Activated naive CD8-positive, alpha-beta T cell treated with anti-CD3 and anti-CD28 coated beads, Interleukin-2, amount 10 ng/mL, durations not matched to agents 7 days and 5 days (primary cell): ENCODE measurements at places on chromosomes 16 and 17. TPM values are rescaled to one million over a fixed set of nuclear protein-coding genes. Genes with fewer than 3 reads are reported as not detected.

DNA sequence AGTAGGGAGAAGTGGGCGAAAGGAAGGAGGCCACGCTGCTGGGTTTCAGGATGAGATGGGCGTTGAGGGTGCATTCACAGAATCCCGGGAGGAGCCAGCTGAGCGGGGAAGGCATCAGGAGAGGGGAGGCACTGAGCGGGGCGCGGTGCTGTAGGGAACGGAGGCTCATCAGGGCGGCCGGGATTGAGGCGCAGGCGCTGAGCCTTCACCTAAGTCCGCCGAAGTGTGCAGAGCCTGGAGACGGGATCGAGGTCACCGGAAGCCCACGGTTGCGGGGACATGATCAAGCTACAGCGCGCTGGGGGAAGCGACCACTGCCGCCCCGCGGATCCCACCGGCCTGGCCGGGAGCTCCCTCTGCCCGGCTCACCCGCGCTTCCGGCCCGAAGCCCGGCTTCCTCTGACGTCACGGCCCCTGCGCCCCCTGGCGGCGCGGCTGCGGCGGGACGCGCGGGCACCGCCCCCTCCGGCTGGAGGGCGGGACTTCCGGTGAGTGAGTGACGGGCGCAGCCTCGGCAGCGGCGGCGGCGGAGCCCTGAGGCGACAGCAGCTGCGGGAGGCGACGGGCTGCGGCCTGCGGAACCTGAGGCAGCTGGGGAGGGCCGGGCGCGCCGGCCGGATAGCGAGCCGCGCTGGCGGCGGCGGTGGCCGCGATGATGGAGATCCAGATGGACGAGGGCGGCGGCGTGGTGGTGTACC is at the start of gene MAPK8IP3:
Gene MAPK8IP3, plus strand, starts transcription at position 508 of the 698 bp plus-strand sequence. Its CDS starts 145 bp downstream, at position 653.
- H3K4me1 ChIP-seq, result peaks cover 23% of the 10 kb centered on the region
- peak; percentile 100 for DNase-seq
- H3K36me3 ChIP-seq, result peaks cover 2% of the 10 kb centered on the region
- H3K27me3 ChIP-seq, result no peaks in the 10 kb centered on the region

GRCh38 chr16:80500116-80500859 is 40.5 kb upstream of the DYNLRB2 start:
- H3K27ac ChIP-seq, result no peak overlapping the region
- no peak overlapping the region for H3K4me3 ChIP-seq
- no peaks in the 10 kb centered on the region for H3K27me3 ChIP-seq
- no peaks in the 10 kb centered on the region for H3K36me3 ChIP-seq

Gene WSB1
- total RNA-seq, result 175 TPM

DNA sequence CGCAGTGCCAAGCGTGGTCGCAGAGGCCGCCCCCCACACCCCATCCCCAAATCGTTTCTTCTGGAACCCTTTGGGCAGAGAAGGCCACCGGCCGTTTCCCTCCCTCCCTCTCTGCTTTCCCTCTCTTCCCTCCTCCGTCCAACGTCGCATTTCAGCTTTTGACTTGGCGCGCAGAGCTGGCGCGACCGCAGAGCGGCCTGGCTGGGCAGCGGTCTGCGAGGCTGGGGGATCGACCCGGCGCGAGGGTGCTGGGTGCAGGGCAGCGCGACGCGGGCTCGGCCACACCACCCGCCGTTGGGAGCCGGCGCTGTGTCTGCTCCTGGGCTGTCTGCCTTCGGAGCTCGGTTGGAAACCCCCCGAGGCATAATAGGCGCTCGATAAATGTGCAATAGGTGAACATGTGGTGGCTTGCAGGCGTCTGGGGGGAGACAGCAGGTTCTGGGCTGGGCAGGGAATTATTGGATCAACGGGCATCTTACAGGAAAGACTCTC is 2.8 kb upstream of the NTN3 start:
- H3K4me3 ChIP-seq, result peak overlapping the region; percentile 51
- H3K27ac ChIP-seq, result no peak overlapping the region
- H3K36me3 ChIP-seq, result peaks cover 2% of the 10 kb centered on the region

GRCh38 chr17:50169881-50170459 is 4.2 kb downstream of the SGCA start:
- H3K4me3 ChIP-seq, result no peak overlapping the region
- DNase-seq, result no peak
- H3K27me3 ChIP-seq, result peaks cover 2% of the 10 kb centered on the region
- H3K27ac ChIP-seq, result no peak overlapping the region
- H3K4me1 ChIP-seq, result peaks cover 11% of the 10 kb centered on the region
- no peaks in the 10 kb centered on the region for H3K36me3 ChIP-seq

GRCh38 chr17:19417611-19418010 is 6.6 kb downstream of the RNF112 start:
- peaks cover 9% of the 10 kb centered on the region for H3K27me3 ChIP-seq
- no peaks in the 10 kb centered on the region for H3K36me3 ChIP-seq
- H3K4me1 ChIP-seq, result peaks cover 3% of the 10 kb centered on the region
- no peak overlapping the region for H3K27ac ChIP-seq
- H3K4me3 ChIP-seq, result no peak overlapping the region
- no peak for DNase-seq

Gene KRT39
- total RNA-seq, result not detected

DNA sequence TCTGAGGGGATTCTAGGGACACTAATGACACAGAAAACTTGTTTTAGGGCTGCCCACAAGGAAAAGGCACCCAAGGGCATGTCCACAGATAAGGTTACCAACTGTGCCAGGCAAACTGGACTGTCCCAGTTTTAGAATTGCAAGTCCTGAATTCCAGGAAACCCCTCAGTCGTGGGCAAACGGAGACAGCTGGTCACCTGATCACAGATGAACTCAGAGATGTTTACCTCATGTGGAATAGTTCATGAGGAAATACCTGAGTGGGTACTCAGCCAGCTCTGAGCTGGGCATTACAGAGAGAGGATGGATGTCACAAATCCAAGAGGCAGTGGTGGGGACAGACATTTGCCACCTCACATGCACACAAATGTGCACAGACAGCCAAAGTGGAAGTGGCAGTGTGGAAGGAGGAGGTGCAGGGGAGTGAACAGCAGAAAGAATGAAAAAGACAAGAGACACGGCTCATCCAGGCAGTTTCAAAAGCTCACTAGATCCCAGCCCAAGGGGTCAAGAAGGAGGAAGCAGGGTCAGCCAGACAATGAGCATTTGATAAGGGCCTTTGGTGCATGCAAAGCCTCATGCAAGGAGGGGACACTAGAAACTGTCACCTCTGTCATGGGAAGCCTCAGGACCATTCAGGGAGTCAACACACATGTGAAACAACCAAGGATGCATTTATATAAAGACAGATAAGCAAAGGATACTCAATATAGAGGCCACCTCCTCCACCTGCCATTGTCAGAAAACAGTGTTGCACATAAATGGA is 24.8 kb downstream of the TTLL6 start:
- H3K4me1 ChIP-seq, result peaks cover 21% of the 10 kb centered on the region
- H3K27ac ChIP-seq, result peak overlapping the region; percentile 42
- no peaks in the 10 kb centered on the region for H3K36me3 ChIP-seq
- peaks cover 23% of the 10 kb centered on the region for H3K27me3 ChIP-seq
- H3K4me3 ChIP-seq, result no peak overlapping the region

DNA sequence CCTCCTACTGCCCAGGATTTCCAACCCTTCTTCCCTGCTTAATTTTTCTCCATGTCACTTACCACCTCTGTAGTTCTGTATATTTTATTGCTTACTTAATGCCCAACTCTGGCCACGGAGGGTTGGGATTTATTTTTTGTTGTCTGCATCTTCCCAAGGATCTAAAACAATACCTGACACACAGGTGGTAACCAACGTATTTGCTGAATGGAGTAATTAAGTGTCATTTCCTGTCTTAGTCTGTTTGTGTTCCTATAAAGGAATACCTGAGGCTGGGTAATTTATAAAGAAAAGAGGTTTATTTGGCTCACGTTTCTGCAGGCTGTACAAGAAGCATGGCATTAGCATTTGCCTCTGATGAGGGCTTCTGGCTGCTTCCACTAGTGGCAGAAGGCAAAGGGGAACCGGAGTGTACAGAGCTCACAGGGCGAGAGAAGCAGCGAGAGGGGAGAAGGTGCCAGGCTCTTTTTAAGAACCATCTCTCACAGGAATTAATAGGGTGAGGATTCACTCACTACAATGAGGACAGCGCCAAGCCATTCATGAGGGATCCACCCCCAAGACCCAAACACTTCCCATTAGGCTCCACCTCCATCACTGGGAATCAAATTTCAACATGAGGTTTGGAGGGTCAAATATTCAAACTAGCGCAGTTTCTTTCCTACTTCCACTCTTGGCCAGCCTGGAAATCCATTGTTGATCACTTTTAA is 44.8 kb downstream of the ERN1 start:
- no peaks in the 10 kb centered on the region for H3K27me3 ChIP-seq
- no peak overlapping the region for H3K4me3 ChIP-seq
- H3K36me3 ChIP-seq, result peaks cover 3% of the 10 kb centered on the region
- H3K27ac ChIP-seq, result no peak overlapping the region
- peaks cover 28% of the 10 kb centered on the region for H3K4me1 ChIP-seq

Gene TNFRSF13B
- not detected for total RNA-seq

Gene GPR142
- total RNA-seq, result not detected

Gene CNTD1
- not detected for total RNA-seq

- H3K27ac ChIP-seq, result peak overlapping the region; percentile 48
- H3K4me1 ChIP-seq, result peaks cover 45% of the 10 kb centered on the region
- H3K4me3 ChIP-seq, result peak overlapping the region; percentile 60
These were observed 2.3 kb downstream of the NDUFB10 start for GRCh38 chr16:1961651-1962067.

GRCh38 chr17:79806446-79806760 is 9.5 kb upstream of the CBX8 start:
- H3K36me3 ChIP-seq, result no peaks in the 10 kb centered on the region
- DNase-seq, result no peak
- peaks cover 30% of the 10 kb centered on the region for H3K4me1 ChIP-seq
- H3K27ac ChIP-seq, result no peak overlapping the region
- no peak overlapping the region for H3K4me3 ChIP-seq
- peaks cover 73% of the 10 kb centered on the region for H3K27me3 ChIP-seq

Gene ZG16
- total RNA-seq, result not detected

DNA sequence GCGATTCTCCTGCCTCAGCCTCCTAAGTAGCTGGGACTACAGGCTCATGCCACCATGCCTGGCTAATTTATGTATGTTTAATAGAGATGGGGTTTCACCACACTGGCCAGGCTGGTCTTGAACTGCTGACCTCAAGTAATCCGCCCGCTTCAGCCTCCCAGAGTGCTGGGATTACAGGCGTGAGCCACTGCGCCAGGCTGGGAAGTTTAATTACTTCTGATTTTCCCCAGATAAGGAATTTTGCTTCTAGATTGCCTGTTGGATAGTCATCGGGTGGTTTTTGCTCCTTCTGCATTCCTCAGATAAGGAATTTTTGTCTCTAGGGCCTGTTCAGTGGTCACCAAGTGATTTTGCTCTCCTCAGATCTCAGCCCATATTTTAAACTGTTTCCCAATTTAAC is 112.5 kb downstream of the MAP2K4 start:
- H3K36me3 ChIP-seq, result peaks cover 68% of the 10 kb centered on the region
- H3K4me1 ChIP-seq, result no peaks in the 10 kb centered on the region
- no peak for DNase-seq
- H3K4me3 ChIP-seq, result no peak overlapping the region

Gene PPY
- total RNA-seq, result not detected

- H3K27me3 ChIP-seq, result peaks cover 4% of the 10 kb centered on the region
- no peak overlapping the region for H3K27ac ChIP-seq
- no peaks in the 10 kb centered on the region for H3K36me3 ChIP-seq
- H3K4me3 ChIP-seq, result no peak overlapping the region
These were observed 39.5 kb upstream of the CIBAR2 start for GRCh38 chr16:85151603-85152413.

DNA sequence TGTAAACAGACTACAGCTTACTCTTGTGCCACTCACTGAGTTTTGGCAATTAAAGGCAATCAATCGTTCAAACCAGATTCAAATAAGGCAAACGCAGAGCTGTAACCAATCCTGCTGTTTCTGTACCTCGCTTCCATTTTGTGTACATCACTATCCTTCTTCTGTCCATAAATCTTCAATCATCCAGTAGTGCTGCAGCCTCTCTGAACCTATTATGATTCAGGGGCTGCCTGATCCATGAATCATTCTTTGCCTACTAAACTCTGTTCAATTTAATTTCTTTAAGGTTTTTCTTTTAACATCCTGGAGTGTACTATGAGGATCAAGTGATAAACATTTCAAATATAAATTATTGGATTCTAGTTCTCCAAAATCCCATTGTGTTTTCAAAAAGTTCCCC is 93.9 kb downstream of the CEP112 start:
- H3K27ac ChIP-seq, result no peak overlapping the region
- no peak overlapping the region for H3K4me3 ChIP-seq
- peaks cover 3% of the 10 kb centered on the region for H3K27me3 ChIP-seq
- DNase-seq, result no peak
- no peaks in the 10 kb centered on the region for H3K36me3 ChIP-seq

DNA sequence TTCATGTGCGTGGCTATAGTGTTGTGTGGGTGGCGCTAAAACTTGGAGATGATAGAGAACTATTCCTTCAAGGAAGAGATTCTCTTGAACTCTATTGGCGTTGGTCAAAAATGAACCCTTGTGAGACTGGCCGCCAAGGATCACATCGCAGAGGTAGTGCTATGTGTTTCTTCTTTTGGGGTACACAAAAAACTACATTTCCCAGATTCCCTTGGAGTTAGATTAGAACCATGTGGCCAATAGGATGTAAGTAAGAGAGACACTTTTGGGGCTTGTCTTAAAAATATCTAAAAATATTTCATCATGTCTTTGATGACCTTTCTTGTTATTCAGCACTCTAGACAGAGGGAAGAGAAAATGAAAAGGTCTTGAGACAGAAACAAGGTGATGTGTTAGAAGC is 25.4 kb upstream of the DYNLRB2 start:
- H3K4me1 ChIP-seq, result peaks cover 15% of the 10 kb centered on the region
- H3K27me3 ChIP-seq, result peaks cover 2% of the 10 kb centered on the region
- no peak overlapping the region for H3K27ac ChIP-seq
- no peak overlapping the region for H3K4me3 ChIP-seq

GRCh38 chr17:2302778-2303203 is 794 bp downstream of the SMG6 start:
- peaks cover 33% of the 10 kb centered on the region for H3K36me3 ChIP-seq
- no peaks in the 10 kb centered on the region for H3K27me3 ChIP-seq
- peak overlapping the region; percentile 81 for H3K27ac ChIP-seq
- no peak for DNase-seq

GRCh38 chr17:78438271-78438691 is 59.8 kb downstream of the PGS1 start:
- H3K4me3 ChIP-seq, result no peak overlapping the region
- no peaks in the 10 kb centered on the region for H3K4me1 ChIP-seq
- DNase-seq, result no peak
- H3K27me3 ChIP-seq, result peaks cover 5% of the 10 kb centered on the region

Gene SLFN5
- total RNA-seq, result 239 TPM

GRCh38 chr16:48197294-48197693 is 41.5 kb upstream of the ABCC12 start:
- H3K4me3 ChIP-seq, result no peak overlapping the region
- no peaks in the 10 kb centered on the region for H3K36me3 ChIP-seq
- H3K27me3 ChIP-seq, result peaks cover 7% of the 10 kb centered on the region
- DNase-seq, result no peak
- no peaks in the 10 kb centered on the region for H3K4me1 ChIP-seq
